ENCODE measurements at places on chromosomes 13 and 19.
A peak's percentile ranks its signal among the peaks of the same experiment; 100 is the strongest.

GRCh38 chr13:94087100-94087499 is 392.4 kb downstream of the DCT start:
- no peak for DNase-seq

DNA sequence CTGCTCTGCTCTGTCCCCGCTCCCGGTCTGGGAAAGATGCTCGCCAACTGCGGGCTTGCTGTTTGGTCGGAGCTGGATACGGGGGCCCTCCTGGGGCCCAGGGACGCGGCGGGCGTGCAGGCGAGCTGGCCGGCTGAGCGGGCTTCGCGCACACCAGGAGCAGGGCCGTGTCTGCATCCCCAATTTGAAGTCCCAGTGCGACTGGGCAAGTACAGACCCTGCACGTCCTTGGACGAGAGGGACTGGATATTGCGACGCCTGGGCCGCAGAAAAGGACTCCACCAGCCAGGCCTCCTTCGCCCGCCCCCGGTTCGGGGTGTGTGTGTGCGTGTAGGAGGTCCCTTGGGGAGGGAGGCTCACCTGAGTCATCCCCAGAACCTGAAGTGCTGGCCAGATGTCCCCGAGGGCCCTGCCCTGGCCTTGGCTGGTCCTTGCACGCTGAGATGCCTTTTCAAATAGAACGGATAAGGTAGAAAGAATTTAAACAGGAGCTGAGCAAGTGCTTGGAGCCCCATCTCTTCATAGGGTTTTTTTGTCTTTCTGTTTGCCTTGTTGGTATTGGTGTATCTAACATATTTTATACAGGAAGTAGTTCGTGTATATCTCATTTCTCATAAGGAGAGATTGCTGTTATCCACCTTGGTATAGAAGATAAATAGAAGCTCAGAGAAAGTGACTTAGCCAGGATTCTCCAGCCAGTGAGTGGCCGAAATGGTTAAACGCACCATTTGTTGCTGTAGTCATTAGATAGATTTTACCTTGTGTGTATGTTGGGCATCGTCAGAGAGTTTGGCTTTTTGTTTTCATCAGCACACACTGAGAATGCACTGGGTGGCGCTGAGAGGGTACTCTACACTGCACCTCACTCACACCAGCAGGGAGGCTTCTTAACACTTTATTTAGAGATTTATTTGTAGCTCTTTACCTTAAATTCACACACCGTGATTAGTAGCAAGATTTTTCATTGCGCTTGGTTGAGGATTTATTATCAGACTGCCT is 1.1 kb downstream of the NAXD start:
- peak; percentile 73 for DNase-seq

- no peak for DNase-seq
These were observed 61.4 kb downstream of the STARD13 start for GRCh38 chr13:33224191-33224590.

DNA sequence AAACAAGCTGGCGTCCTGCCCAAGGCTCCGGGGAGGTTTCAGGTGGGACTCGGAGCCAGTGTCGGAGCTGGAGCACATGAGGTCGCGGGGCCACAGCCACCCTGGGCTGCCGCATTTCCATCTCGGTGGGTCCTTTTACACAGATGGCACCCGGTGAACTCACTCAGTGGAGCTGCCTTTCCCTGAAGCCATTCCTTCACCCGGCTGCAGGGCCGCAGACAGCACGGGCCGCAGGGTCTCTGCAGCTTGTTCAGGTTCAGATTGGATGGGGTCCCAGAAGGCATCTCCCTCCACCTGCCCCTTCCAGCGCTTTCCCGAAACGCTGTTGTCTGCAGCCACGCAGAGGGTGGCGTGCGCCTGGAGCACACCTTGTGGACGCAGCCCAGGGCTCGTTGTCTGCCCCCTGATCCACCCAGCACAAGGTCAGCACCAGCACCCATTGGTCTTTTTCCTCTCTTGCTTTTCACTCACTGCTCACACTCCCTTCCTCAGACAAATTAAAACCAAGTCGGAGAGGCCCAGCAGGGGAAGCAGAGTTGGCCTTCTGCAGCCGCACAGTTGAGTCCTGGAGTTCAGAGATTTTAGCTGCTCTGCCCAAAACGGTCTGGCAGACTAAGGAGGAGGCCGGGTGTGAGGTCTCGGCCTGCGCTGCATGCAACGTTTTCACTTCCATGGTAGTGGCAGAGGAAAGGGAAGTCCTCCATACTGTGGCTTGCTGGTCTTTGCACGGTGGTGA is 18.1 kb downstream of the MCF2L start:
- DNase-seq: no peak

DNA sequence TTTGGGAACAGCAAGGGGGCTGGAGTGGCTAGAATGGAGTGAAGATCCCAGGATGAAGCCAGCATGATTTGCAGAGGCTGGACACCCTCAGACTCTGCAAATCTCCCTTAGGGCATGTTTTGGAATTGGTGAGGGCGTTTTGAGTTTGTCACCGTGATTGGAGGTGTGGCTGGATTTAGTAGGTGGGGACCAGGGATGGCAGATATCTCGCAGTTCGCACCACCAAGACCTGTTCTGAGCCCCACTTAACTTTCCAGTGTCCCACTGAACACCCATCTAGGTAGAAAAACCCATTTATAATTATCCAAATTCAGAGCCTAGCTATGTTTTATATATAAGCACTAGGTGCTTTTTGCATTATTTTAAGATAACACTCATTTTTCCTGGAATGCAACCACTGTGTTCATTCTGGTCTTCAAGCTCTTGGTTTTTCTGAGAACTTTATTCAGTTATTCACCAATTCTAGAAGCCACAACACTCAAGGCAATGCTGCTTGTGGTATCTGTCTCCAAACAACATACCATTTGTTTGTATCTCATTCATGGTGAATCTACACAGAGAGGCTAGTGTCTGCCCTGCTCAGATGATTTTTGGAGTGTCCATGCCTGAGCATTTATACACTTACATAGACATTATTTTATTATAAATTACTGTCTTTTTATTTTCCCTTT is 3.0 kb upstream of the NANOS2 start:
- DNase-seq: no peak

DNA sequence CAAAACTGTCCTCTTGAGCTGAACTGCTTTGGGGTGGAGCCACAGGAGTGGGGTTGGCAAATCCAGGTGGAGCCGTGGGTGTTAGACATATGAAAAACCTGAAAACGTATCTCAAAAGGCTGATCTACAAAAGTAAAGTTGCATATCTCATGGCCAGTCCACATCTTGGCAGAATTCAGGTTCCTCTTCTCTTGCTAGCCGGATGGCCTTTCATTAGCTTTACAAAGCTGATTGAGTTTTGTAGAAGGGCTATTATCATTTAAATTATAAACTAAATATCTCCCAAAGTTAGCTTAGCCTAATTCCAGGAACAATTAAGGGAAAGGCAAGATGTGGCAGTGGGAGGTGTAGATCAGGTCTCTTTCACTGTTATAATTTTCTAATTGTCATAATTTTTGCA is 1427.7 kb downstream of the EFNB2 start:
- no peak for DNase-seq

- DNase-seq: no peak
These were observed 1.4 kb downstream of the NOVA2 start for GRCh38 chr19:45972081-45972946.

DNA sequence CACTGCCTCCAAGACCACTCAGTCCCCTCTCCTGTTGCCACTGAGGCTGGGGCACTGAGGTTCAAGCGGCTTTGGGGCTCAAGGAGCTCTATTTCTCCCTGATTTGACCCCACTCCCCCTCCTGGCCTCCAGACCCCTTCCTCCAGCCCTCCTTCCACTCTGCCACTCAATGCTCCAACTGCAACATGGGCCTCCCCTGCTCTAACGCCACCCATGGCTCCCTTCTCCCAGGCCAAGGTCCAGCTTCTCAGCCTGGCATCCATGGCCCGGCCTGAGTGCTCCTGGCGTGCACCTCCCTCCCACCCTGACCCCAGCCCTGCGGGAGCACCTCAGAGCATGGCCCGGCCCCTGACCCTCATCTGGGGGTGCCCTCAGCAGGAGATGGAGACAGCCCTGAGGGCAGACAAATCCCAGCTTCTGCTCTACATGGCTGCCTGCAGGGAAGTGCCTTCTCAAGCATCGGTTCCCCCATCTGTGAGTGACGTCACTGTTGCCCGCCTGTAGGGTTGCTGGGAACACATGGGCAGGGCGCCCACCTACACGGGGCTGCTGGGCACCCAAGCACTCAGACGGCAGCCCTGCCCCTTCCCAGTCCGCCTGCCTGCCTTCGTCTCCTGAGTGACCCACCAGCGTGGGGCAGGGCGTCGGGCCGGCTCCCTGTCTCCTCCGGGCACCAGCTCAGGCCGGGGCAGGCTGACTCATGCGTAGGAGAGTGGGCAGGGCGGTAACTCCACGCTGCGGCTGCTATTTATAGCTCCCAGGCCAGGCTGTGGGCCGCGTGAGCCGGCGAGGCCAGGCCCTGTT is 1.6 kb upstream of the DIRAS1 start:
- peak; percentile 93 for DNase-seq

DNA sequence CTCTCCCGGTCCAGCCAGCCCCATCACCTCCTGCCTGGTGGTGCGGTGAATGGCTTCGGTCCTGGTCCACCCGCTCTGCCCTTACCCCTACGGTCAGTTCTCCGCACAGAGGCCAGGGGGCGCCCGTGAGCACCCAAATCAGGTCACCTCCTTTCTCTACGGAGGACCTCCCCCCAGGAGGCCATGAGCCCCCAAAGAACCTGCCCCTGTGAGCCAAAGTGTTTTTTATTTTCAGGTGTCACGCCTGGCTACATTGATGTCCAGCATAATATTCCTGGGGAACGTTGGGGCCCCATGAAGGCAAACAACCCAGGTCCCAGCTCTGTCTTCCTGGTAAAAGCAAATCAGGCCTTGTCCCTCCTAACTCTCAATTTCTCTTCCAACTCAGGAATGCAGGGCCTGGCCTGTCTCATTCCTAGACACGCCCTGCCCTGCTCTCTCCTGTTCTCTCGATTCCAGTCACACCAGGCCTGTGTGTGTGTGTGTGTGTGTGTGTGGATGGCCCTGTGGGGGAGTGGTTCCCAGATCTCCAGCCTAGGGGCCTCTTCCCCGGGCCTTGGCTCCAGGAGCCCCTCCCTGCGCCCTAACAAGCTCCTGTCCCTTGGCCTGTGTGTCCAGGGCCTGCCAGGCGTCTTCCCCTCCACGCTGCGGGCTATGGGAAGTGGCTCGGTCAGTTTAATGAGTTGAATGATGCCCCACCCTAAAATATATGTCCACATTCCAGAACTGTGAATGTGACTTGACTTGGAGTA is 9.7 kb upstream of the GIPC1 start:
- DNase-seq: peak; percentile 75

GRCh38 chr19:4447327-4448146 is 10.1 kb downstream of the UBXN6 start:
- DNase-seq: no peak

DNA sequence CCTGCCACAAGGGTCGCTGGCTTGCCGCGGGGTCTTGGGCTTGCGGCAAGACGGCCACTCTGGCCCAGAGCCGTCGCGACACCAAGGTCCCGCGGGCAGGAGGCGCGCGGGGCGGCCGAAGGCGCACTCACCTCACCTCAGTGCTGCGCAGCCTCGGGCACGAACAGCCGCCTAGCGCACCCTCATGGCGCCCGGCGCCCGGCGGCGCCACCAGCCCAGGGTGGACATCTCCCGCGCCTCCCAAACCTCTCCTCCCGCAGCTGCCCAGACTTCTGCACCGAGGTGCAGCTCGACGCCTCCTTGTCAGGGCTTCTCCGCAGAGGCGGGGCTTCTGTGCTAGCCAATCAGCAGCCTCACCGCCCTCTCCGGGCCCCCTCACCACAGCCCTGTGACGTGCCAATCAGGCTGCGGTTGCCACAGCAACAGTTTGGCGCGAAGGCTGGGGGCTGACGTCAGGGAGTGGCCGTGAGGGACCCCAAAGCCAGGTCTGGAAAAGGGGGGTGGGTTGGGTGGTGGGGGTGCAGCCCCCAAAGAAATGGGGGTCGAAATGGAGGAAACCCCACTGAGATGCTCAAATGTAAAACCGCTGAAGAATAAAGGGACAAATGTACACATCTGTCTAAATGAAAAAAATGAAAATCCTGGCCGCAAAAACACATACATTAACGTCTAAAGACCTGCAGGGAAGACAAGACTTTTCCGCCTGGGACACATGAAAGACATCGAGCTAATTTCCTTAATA is at the start of the genes PEG3 and ZIM2:
TSS of gene PEG3 (minus strand) at position 276 of the 742 bp plus-strand sequence. CDS start 16,071 bp downstream, outside the sequence.
TSS of gene ZIM2 (minus strand) at position 276 of the 742 bp plus-strand sequence. CDS start 16,449 bp downstream, outside the sequence.
- no peak for DNase-seq

DNA sequence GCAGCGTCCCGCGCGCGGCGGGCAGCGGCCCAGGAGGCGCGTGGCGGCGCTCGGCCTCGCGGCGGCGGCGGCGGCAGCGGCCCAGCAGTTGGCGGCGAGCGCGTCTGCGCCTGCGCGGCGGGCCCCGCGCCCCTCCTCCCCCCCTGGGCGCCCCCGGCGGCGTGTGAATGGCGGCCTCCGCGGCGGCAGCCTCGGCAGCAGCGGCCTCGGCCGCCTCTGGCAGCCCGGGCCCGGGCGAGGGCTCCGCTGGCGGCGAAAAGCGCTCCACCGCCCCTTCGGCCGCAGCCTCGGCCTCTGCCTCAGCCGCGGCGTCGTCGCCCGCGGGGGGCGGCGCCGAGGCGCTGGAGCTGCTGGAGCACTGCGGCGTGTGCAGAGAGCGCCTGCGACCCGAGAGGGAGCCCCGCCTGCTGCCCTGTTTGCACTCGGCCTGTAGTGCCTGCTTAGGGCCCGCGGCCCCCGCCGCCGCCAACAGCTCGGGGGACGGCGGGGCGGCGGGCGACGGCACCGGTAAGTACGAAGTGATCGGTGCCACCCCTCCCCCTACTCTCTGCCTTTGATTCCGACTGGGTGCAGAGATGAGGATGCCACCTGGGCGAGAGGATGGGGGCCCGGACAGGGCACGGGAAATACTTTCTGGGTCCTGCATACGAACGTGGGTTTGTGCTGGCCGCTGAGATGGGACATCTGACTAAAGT is 874 bp downstream of the TRIM28 start:
- DNase-seq: peak; percentile 81

DNA sequence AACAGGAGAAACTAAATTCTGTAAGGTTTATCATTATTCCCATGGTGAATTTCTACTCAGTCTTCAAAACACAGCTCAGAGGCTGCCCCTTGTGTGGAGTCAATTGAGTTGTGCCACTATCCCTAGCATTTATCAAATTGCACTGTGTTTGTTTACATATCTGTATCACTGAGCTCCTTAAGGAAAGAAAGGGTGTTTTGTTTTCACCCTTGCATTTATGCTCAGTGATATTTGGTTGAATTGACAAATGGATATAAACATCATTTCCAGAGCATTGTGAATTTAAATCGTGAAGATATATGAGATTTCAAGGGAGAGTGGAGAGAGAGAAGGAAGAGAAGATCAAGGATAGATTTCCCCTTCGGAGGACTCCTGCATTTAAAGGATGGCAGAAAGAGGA is 55.1 kb upstream of the TNFRSF19 start:
- no peak for DNase-seq

GRCh38 chr19:33914599-33914998 is 117.9 kb downstream of the KCTD15 start:
- DNase-seq: no peak
